ENCODE measurements at places on chromosomes 6 and 20. TPM values are rescaled to one million over a fixed set of nuclear protein-coding genes. Genes with fewer than 3 reads are reported as not detected.

VSTM2L gene
- 10.6 TPM for total RNA-seq

DHX16 gene
- total RNA-seq = 30.5 TPM

HLA-DOB gene
- 0.23 TPM for total RNA-seq

EDEM2 gene
- total RNA-seq = 53.1 TPM

HTR1B gene
- total RNA-seq = 0.18 TPM

MCHR2 gene
- total RNA-seq = not detected

NOX3 gene
- not detected for total RNA-seq

ARMC12 gene
- total RNA-seq = 0.44 TPM

TRIM15 gene
- not detected for total RNA-seq

RRAGD gene
- total RNA-seq = 5.6 TPM

HCRTR2 gene
- total RNA-seq = not detected

RNF182 gene
- total RNA-seq = 3.1 TPM

SPTLC3 gene
- total RNA-seq = not detected

ARFGAP1 gene
- 79.4 TPM for total RNA-seq

ANKRD66 gene
- total RNA-seq = not detected

BPI gene
- not detected for total RNA-seq

KIF25 gene
- total RNA-seq = not detected

BEND6 gene
- total RNA-seq = 1.8 TPM

NKAPL gene
- not detected for total RNA-seq

PSORS1C1 gene
- 3.7 TPM for total RNA-seq

GTSF1L gene
- total RNA-seq = not detected

CDS2 gene
- 46.2 TPM for total RNA-seq

PBOV1 gene
- not detected for total RNA-seq

TRAPPC3L gene
- not detected for total RNA-seq

RIMS4 gene
- 1.3 TPM for total RNA-seq

SOBP gene
- 1.6 TPM for total RNA-seq

NOTCH4 gene
- total RNA-seq = 0.63 TPM

CDH26 gene
- total RNA-seq = 0.54 TPM

KCNK17 gene
- not detected for total RNA-seq

ADGB gene
- total RNA-seq = not detected

PLTP gene
- 1.3 TPM for total RNA-seq

SLC32A1 gene
- not detected for total RNA-seq

GPLD1 gene
- total RNA-seq = 0.93 TPM

TMX4 gene
- 9.5 TPM for total RNA-seq

SHLD1 gene
- total RNA-seq = 9.9 TPM

ID1 gene
- 530 TPM for total RNA-seq

Measured in A549 treated with ZK216348 at 1 μM for 4 hours (cell line).